ENCODE measurements at places on chromosomes 16 and 17. TPM values are rescaled to one million over a fixed set of nuclear protein-coding genes. Genes with fewer than 3 reads are reported as not detected.

- no peak for DNase-seq
These were observed 195.7 kb upstream of the TOX3 start for GRCh38 chr16:52742608-52743170.

Gene PRDM7
- total RNA-seq = not detected

DNA sequence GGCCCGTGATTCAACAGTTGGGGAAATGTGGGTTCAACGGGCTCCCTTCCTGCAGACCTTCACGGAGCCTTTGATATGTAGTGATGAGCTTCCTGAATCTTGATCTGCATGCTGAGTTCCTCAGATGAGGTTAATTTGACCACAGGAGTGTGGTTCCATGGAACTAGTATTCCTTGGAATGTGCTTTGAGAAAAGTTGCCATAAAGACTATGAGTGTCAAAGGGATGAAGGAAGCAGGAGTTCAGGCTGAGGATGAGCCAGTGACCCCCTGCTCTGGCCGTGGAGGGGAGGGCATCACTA, 229.2 kb downstream of the MSI2 start:
- DNase-seq = no peak

Gene BAIAP3
- 1.2 TPM for total RNA-seq

Gene BCKDK
- 28.6 TPM for total RNA-seq

Gene RHBDL3
- total RNA-seq = 1.0 TPM

DNA sequence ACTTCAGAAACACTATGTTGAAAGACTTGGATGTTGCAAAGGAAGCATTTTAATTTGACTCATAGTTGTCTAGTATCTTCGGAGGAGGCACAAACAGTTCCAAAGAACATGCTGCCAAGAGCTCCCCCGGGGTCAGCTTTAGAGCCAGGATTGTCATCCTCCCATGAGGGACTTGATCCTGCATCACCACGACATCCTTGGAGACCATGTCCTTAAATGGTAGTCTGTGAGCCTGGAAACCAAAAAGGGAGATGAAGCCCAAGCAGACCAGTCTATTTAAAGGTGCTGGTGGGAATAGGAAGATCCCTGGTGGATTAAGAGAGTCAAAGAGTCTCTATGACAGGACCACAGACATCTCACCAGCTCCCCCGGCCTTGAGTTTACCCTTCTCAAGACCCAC, 33.3 kb upstream of the DYNLRB2 start:
- no peak for DNase-seq

DNA sequence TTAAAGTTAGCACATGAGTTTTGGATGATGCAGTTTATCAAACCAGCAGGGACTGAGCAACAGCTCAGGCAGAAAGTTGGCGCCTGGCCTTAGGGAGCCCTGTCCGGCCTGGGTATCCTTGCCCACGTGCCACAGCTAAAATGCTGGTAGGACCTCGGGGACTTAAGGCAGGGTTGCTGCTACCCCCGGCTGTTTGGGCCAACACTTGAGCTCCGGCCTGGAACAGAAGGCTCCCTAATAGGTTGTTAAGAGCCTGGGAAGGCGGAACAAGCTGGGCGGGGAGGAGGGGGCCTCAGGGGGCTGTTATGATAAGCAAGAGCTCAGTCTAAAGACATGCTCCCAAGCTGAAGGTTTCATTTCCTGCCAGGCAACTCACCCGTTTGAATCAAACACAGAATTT, 39.7 kb downstream of the CUEDC1 start:
- DNase-seq = no peak

Gene RNF222
- not detected for total RNA-seq

Gene TEX14
- total RNA-seq = 0.16 TPM

- no peak for DNase-seq
These were observed 240.4 kb upstream of the TNRC6C start for GRCh38 chr17:77717941-77718668.
